ENCODE measurements at places on chromosomes 5 and 9.

DNA sequence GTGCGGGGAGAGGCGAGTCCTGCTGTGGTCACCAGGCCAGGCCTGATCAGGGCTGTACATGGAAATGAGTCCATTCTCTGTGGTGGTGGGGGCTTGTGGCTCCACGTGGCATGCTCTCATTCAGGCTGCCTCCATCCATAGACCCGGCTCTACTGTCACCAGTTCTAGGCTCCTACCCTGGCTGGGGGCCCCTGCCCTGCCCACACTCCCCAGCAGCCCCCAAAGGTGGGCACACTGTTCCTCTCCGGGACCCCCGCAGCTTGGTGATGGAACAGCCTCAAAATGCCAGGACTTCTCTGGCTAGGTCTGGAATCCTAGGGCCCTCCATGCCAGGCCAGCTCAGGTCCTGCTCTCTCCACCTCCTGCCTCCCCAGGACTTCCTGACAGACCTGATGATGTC is 111.7 kb downstream of the DAB2IP start:
- no peak for DNase-seq

DNA sequence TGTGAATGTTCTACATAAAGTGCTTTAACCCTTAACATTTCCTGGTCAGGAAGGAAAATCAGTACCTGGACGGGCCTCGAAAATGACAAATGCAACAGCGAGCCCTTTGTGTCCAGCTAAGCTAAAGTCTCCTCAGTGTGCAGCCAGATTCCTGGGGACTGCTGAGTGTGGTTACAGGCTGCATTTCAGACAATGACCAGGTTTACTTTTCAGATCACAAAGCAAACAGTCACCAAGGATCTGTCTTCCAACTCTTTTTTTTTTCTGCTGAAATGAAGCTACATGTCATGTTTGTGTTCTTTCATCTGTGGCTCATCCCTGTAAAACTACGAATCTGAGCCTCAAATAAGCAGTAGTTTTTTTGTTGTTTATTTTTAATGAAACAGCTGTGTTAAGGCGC is 20.8 kb downstream of the SLC46A2 start:
- DNase-seq = no peak

- DNase-seq = peak; percentile 17
These were observed 61.4 kb upstream of the ALDH1B1 start for GRCh38 chr9:38331141-38331540.

GRCh38 chr9:36560771-36561170 is 11.9 kb upstream of the MELK start:
- DNase-seq = no peak

DNA sequence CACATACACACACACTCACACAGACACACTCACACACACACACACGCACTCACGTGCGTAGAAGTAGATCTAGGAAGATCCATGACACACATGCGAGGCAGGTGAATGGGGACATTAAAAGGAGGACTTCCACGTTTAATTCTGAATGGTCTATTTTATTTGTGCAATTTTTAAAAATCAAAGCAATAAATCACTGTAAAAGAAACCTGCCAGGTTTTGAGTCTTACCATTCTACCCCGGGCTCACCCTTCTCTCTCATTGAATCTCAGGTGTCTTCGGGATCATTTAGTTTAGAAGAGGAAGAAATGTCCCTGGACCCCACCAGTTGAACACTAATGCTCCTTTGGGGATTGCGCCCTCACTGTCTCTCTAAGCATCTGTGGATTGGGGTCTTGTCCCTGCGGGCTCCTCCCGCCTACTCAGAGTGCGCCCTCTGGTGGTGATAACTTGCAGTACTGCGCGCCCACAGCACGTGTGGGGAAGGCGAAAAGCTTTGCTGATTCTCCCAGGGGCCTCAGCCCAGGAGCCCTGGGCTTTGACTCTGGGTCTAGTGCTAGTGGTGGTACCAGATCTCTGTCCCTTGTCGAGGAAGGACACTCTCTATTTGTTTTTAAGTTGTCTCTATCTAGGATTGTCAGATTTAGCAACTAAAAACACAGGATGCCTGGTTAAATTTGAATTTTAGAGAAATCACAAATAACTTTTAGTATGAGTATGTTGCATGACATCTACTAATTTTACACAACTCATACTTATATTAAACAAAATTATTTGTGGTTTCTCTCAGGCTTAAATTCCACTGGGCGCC is 34.8 kb downstream of the BOD1 start:
- no peak for DNase-seq

- no peak for DNase-seq
These were observed 58.0 kb downstream of the RNF38 start for GRCh38 chr9:36341936-36342577.

Measured in NCI-H1092 treated with DMSO at 0.1 percent for 48 hours (cell line).